ENCODE measurements at places on chromosomes 12 and 14.
A peak's percentile ranks its signal among the peaks of the same experiment; 100 is the strongest.

- no peak for DNase-seq
These were observed 13.6 kb downstream of the FAIM2 start for GRCh38 chr12:49890096-49890461.

DNA sequence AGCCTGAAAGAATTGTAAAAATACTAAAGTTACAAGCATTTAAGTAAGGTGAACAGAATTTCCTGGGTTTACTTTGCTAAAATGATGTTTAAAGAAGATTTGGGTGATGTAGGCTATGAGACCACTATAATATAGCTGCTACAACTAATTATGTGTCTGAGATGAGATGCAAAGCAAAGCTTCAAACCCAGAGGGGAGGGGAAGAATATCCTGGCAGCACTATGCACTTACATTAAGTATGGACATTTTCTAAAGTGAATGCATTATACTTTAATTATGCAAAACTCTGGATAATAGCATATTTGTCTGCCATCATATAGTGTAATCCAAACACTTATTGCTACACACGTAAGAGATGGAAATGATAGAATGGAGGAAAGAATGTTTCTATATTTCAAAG, 1003.7 kb downstream of the GALC start:
- DNase-seq = no peak

GRCh38 chr14:99117671-99118045, 154.3 kb downstream of the BCL11B start:
- no peak for DNase-seq

GRCh38 chr14:36600431-36600830, 18.0 kb upstream of the NKX2-8 start:
- no peak for DNase-seq

DNA sequence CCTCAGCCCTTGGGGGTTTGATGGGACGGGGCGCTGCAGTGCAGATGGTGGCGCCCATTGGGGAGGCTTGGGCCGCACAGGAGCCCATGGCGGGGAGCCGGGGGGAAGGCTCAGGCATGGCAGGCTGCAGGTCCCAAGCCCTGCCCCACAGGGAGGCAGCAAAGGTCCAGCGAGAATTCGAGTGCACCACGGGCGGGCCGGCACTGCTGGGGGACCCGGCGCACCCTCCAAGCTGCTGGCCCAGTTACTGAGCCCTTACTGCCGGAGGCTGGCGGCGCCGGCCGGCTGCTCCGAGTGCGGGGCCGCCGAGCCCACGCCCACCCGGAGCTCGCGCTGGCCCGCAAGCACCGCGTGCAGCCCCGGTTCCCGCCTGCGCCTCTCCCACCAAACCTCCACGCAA, 34.1 kb upstream of the NUBPL start:
- no peak for DNase-seq

DNA sequence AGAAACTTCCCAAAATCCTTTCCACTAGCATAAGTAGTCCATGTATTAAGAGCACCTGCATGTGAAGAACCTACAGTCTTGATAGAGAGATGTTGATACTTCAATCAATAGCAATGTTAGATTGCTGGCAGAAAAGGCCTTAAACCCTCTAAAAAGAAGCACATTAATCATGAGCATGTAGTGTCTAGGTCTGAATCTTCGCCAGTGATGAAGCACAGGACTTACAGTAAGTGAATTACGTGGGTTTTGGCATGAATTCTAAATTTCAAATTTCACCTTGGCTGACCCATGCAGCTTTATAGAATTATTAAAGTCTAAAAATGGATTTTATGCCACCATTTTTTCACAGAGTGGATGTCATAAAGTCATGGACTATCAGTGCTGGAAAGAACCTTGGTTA, 791.6 kb upstream of the NOVA1 start:
- no peak for DNase-seq

- no peak for DNase-seq
These were observed 277.9 kb upstream of the FOXG1 start for GRCh38 chr14:28488684-28489083.

DNA sequence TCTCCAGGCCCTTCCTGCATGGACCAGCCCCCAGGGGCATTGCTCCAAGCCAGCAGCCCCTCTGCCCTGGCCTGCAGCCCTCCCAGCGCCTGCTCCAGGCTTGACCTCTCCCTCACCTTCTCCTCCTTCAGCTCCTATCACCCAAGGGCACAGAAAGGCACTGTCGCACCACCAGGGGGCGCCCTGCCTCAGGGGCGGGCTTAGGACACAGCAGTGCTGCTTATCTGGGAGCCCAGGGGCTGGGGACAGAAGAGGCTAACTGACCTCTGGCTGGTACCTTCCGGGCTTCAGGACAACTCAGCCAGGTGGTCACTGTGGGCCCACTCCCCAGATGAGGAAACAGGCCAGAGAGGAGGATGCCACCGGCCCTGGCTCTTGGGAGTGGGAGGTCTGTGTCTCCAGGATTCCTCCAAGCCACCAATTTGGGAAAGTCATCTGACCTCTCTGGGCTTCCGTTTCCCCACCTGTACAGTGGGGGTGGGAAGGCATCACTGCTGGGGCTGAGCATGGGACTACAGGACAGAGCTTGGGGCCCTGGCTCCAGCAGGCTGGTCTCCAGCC, 25.3 kb upstream of the GPR132 start:
- DNase-seq = peak; percentile 93

DNA sequence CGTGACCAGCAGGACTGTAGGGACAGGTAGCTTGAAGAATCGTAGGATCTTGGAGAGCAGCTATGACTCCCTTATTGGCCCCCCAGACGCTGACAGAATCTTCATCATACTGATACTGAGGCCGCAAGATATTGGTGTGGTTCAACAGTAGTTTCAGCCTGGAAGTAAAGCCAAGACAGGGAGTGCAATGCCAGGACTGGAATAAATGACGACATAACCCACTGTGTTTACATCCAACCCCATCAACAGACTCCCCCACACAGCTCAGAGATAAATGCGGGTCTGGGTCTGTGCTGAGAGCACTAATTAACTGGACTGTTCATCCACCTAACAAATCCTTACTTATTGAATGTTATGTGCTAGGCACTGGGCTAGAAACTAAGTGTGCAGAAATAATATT, 16.6 kb downstream of the NOXRED1 start:
- no peak for DNase-seq

GRCh38 chr14:50407111-50407812, 10.6 kb upstream of the CDKL1 start:
- no peak for DNase-seq

DNA sequence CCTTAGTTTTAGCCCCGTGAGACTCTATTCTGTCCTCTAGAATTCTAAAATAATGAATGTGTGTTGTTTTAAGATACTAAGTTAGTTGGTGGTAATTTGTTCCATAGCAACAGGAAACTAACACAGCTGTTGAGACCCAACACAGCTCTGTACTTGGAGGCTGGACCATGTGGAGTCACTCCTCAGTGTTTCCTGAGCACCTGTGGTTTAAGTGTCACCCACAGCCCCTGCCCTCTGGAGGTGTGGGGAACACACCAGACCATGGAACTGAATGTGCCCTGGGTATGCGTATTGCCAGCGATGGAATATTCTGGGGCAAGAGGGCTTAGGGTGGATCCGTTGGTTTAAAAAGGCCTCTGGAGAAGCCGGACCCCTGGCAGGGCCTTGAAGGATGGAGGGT, 16.6 kb upstream of the GPR68 start:
- peak; percentile 43 for DNase-seq

DNA sequence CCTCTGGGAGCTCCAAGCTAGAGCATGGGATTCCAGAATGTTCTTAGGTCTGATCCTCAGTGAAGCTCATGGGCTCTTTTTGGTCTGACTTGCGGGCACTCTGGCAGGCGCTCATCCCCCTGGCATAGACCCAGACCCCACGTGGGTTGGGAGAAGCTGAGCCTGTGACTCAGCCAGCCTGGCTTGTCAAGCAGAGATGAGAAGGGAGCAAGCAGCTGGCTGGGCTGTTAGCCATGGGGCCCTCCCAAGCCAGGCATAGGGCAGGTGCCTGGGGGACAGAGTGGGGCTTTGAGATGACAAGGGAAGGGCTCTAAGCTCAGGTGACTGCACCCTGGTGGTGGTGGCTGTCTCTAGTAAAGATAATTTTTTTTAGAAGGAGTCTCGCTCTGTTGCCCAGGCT, 80.3 kb upstream of the NOS1 start:
- DNase-seq = no peak

- no peak for DNase-seq
These were observed 3.3 kb downstream of the TBX3 start for GRCh38 chr12:114680604-114681069.

DNA sequence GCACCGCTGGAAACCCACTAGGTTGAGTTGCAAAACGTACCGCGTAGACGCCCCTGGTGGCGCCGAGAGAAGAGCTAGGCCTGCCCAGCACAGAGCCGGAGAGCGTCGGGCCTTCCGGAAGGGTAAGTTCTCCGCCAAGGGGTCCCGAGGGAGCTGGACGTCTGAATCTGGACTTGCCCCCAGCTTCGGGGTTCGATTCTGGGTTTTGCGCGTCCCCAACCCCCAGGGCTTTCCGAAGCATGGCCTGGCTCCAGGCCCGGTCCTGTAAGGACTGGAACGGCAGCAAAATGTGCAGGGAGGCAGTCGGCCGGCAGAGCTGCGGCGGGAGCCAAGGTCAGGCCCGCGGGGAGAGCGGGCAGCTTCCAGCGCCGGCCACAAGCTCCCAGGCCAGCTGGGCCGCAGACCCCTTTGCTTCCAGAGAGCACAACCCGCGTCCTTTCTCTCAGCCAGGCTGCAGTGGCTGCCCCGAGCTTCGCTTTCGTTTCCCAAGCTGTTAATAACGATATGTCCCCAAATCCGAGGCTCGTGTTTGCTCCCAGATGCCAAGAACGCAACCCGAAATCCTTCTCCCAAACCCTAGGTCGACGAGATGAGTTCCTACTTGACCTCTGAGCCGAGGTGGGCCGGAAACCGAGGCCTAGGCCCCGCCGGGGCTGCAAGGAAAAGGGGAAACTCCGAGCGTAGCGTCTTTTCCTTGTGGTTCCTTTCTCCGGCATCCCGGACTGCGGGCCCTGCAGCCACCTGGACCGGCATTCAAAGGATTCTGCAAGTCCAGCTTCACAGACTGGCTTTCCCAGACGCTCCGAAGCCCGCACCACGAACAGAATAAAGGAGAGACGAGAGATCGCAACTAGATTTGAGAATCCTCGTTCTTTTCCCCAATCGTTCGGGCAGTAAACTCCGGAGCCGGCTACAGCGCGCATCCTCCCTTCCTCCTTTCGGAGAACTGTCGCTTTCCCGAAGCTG, 3.2 kb upstream of the TBX5 start:
- DNase-seq = no peak

DNA sequence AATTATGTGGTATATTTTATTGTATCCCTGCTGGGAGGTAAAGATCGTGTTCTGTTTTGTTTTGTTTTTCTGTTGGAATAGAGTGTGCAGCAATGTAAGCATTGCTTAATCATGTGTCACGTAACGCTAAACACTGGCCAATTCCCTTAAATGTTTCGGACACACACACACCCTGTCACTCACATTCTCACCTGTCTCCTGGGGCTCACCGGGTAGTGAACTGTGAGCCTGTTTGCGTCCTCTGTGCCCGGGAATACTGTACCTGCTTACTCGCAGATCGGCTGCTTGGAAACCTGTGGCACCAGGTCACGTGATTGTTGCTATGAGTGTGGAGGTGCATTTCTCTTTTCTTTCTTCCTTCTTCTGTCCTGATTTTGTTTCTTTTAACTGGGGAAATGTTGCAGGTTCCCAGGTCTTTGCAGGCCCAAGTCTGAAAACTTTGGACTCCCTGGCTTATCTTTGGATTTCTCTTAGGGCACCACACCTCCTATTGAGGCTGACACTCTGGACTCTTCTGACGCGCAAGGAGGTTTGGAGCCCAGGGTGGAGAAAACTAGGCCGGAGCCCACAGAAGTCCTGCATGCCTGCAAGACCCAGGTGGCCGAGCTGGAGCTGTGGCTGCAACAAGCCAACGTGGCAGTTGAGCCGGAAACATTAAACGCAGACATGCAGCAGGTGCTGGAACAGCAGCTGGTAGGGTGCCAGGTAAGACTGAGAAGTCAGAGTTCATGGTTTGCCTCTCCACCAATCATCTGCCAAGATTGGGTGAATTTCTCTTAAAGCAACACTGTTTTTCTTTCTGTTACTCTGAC, 181.1 kb downstream of the ESR2 start:
- no peak for DNase-seq

DNA sequence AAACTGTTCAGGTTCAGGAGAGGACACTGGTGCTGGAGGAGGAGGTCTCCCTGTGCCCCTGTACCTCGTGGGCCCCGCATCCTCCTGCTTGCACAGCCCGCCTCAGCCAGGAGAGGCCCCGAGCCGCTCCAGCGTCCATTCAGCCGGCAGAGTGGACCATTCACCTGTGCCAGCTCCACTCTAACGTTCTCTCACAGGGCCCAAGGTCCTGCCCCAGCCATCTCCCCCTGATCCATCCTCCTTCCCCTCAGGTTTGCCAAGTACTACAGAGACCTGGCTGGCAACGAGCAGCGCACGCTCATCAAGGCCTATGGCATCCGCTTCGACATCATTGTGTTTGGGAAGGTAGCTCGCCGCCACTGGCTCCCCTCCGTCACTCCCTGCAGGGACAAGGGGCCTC, 22.2 kb downstream of the P2RX4 start:
- no peak for DNase-seq

DNA sequence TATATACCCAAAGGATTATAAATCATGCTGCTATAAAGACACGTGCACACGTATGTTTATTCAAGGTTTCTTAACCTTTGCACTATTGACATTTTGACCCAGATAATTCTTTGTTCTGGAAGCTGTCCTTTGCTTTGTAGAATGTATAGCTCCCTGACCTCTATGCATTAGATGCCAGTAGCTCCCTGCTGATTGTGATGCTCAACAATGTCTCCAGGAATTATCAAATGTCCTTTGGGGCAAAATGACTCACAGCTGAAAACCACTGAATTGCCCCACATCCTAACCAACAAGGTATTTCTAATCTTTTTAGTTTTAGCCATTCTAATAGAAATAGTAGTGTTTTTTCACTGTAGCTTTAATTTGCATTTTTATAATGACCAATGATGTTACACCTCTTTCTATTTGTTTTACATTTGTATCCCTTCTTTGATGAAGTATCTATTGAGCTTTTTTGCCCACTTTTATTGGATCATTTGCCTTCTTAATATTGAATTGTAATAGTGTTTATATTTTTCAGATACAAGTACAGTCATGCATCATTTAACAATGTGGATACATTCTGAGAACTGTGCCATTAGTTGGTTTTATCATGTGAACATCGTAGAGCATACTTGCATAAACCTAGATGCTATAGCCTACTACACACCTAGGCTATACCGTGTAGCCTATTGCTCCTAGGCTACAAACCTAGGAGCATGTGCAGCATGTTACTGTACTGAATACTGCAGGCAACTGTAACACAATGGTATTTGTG, 10.4 kb upstream of the NOPCHAP1 start:
- no peak for DNase-seq

DNA sequence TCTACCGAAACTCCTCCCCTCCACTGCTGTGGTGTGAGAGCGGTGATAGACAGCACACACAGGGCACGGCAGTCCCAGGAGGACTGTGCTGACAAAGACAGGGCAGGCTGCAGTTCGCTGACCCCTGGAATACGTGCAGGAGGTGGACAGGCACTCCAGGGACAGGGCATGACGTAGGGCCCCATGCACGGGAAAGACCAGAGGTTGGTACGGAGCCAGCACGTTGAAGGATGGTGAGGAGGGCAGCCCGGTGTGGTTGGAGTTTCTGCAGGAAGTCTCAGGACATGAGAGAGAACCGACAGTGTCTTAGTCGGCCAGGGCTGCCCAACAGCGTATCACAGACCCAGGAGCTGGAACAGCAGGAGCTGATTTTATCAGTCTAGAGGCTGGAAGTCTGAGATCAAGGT, 254.2 kb upstream of the FKBP4 start:
- no peak for DNase-seq
